ENCODE measurements at places on chromosomes 7 and 10.

DNA sequence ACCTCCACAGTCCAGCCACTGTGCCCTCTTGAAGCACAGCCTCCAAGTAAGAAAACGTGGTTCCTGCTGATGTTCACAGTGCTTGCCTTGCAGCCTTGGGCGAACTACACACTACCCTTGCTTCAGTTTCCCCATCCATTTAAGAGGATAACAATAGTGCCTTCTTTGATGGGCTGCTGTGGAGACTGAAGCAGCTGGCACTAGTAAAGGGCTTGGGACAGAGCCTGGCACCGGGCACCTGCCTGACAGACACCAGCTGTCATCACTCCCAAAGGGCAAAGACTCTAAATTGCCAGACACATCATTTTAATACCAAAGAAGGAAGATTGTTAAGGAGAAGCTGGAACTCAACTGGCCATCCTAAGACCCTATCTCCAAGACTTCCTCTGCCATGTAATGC, 3.1 kb upstream of the C10orf90 start:
- no peak for DNase-seq

DNA sequence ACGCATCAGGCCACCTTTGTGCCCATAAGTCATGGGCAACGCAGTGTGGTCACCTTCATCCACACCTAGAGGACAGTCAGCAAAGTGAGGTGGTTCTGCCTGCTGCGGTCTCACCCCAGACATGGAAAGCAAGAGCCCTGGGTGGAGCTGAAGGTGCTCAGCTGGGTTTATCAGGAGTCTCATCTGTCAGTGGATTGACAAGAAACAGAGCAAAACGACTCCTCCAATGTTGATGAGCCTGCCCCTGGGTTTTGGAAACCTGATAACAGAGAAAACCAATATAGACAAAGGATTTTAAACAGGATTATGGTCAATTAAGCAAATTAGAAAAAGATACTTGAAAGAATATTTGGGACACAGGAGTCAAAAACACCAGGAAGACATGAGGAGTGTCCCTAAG, 229.3 kb upstream of the PRSS58 start:
- no peak for DNase-seq

DNA sequence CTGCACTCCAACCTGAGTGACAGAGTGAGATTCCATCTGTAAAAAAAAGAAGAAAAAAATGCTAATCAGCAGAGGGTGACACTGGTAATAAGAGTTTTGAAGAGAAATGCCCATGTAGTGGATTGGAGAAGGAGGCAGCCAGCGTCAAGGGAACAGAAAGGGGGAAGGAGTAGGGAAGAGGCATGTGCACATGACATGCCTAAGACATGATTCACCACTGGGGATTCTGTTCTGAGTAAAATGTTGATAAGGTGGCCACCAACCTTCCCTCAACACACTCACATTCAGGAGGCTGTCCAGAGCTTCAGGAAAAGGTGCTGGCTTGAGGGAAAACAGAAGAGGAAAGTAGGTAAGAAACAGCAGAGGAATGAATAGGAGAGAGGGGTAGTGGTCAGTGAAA, 39.9 kb downstream of the AKR1D1 start:
- no peak for DNase-seq

GRCh38 chr10:15374156-15374555, 3.1 kb upstream of the FAM171A1 start:
- no peak for DNase-seq
